ENCODE measurements at places on chromosomes 7 and 10.

DNA sequence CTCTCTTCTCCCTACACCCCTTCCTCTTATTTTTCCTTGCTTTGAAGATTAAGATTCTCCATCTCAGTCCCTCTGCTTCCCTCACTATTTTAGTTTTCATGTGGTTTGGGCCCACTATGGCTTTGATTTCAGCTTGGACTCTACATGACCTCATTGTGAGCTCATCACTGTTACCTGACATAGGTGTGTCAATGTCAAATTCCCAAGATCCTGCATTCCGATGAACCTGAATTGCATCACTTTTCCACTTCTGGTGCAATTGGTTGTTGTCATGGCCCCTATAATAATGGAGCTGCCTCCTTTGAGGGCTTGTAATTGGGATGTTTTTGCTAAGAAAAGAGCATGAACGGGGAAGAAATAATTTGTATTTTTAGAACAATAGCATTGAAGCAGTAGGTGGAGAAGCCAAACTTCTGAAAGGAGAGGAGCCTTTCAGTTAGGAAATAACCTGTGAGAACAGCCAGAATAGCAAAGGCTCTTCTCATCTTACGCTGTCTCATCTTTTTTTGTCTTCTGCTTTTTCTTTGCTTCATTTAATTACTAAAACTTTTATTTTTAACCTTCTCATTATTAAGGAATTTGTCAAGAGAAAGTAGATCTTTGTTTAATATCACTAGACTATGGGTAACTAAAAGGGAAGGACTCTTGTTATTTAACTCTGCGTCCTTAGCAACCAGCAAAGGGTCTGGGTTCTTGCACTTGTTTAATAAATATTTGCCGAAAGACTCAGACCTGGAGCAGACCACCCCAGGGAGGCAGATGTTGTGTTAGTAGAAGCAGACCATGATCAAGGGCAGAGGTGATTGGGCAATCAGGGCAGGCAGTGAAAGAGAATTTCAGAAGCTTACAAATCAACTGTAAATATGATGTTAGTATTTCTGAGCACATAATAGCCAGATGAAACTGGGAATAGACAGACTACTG, 95.4 kb downstream of the TES start:
- no peak overlapping the region for H3K27ac ChIP-seq
- H3K36me3 ChIP-seq = no peaks in the 10 kb centered on the region

DNA sequence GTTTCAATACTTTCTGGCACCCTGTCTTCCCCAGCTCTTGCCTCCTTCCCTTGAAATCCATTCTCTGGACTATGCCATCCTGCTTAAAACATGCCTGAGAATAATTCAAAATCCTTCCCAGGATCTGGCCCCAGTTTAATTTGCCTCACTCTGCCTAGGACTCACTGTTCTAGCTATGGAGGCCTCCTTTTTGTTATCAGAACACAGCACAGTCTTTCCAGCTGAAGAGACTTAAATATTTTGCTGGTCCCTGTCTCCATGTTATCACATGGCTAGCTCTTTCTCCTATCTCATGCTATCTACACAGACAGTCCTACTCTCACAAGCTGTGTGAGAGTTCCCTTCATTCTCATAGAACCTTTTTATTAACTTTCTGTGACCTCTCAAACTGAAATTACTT, 194.8 kb downstream of the RNLS start:
- peaks cover 7% of the 10 kb centered on the region for H3K4me1 ChIP-seq
- no peak overlapping the region for H3K4me3 ChIP-seq
- H3K27ac ChIP-seq = peak overlapping the region; percentile 62
- no peak for DNase-seq
- no peaks in the 10 kb centered on the region for H3K27me3 ChIP-seq

DNA sequence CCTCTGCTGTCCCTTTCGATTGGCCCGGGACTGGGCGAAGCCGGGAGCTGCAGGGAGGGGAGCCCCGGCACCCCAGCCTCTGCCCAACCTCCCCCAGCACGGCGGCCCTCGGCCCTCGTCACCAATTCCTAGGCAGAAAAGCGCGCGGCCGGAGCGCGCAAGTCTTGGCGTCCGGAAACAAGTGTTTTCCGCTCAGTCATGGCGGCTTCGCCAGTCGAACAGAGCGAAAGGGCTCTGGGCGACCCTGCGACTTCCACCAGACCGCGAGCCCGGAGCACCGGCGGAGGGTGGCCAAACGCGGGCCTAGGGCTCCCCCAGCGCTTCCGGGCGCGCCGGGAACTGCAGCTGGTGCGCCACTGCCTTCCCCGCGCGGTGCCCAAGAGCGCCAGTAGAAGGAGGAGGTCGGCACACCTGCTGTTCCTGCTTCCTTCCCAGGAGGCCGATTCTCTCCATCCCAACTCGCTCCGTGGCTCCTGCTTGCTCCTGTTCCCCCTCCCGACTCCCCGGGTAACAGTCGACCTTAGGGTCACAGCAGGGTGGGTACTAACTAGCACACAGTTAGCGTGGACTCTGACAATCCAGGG, 729.9 kb downstream of the ZWINT start:
- peak overlapping the region; percentile 51 for H3K4me3 ChIP-seq
- no peak overlapping the region for H3K27ac ChIP-seq
- no peaks in the 10 kb centered on the region for H3K36me3 ChIP-seq
- DNase-seq = no peak
- H3K4me1 ChIP-seq = no peaks in the 10 kb centered on the region
- H3K27me3 ChIP-seq = no peaks in the 10 kb centered on the region

GRCh38 chr7:628402-628763, 98.1 kb upstream of the DNAAF5 start:
- no peak overlapping the region for H3K27ac ChIP-seq
- no peaks in the 10 kb centered on the region for H3K27me3 ChIP-seq
- H3K36me3 ChIP-seq = no peaks in the 10 kb centered on the region
- no peaks in the 10 kb centered on the region for H3K4me1 ChIP-seq
- DNase-seq = no peak

DNA sequence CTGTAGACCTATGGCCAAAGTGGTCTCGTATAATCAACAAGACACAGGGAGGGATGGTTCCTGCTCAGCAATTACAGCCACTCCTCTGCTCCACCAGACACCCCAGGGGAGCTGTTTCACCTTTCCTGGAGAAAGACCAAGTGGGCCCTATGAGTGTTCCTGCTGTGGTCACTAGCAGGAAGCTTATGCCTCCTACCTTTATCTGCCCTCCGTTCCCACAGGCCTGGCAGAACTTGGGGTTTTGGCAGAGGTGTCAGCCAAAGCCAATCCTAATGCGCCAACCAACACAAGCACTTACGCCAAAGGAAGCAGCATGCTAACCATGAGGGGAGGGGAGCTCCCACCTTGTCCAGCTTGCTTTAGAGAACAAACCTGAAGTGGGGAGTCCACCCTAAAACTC, 31.2 kb downstream of the XPNPEP1 start:
- H3K4me3 ChIP-seq = no peak overlapping the region
- H3K36me3 ChIP-seq = peaks cover 7% of the 10 kb centered on the region
- DNase-seq = no peak
- peak overlapping the region; percentile 94 for H3K27ac ChIP-seq
- no peaks in the 10 kb centered on the region for H3K27me3 ChIP-seq
- peaks cover 79% of the 10 kb centered on the region for H3K4me1 ChIP-seq

GRCh38 chr7:159022238-159022993, 122.3 kb downstream of the VIPR2 start:
- no peaks in the 10 kb centered on the region for H3K36me3 ChIP-seq
- H3K4me1 ChIP-seq = no peaks in the 10 kb centered on the region
- H3K27me3 ChIP-seq = no peaks in the 10 kb centered on the region
- no peak overlapping the region for H3K27ac ChIP-seq
- DNase-seq = no peak

Data from ascending aorta (tissue), 2 donors.